ACHN (cell line): ENCODE measurements at places on chromosomes 11 and 22.

- no peak for DNase-seq
Measured at GRCh38 chr11:75239531-75240290, 863 bp upstream of the TPBGL start.

- DNase-seq: no peak
Measured at GRCh38 chr22:50131894-50132293, 38.6 kb upstream of the PANX2 start.

GRCh38 chr11:118917481-118918127 is 8.1 kb downstream of the BCL9L start:
- peak; percentile 53 for DNase-seq

GRCh38 chr11:57946628-57947027 is 77.1 kb upstream of the OR9Q1 start:
- no peak for DNase-seq

- no peak for DNase-seq
Measured at GRCh38 chr22:46963672-46964545, 201.5 kb downstream of the TBC1D22A start.
